ENCODE measurements at places on chromosomes 1 and 21.

- peak; percentile 41 for DNase-seq
These were observed 2.9 kb downstream of the GFI1 start for GRCh38 chr1:92483610-92484471.

DNA sequence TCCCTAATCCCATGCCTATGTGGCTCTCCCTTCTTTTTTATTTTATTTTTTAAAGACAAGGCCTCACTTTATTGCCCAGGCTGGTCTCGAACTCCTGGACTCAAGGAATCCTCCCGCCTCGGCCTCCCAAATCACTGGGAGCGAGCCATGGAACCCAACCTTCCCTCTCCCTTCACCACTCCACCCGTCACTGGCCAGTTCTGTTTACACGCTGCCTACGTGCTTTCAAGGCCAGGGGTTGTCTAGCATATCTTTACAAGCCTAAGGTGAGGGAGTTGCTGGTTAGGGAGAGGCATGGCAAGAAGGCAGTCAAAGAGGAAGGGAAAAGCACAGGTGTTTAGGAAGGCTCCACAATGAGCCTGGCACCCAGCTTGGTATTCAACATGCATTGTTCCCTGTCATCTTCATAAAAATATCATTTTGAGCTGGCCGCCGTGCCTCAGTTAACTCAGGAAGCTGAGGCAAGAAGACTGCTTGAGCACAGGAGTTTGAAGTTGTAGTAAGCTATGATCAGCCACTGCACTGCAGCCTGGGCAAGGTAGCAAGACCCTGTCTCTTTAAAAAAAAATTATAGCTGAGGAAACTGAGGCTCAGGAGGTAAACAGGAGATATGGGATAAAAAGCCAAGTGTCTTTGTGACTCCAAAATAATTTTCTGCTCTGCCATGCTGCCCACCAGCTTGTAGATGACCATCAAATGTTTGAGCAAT, 1.1 kb downstream of the RHBDL2 start:
- no peak for DNase-seq

DNA sequence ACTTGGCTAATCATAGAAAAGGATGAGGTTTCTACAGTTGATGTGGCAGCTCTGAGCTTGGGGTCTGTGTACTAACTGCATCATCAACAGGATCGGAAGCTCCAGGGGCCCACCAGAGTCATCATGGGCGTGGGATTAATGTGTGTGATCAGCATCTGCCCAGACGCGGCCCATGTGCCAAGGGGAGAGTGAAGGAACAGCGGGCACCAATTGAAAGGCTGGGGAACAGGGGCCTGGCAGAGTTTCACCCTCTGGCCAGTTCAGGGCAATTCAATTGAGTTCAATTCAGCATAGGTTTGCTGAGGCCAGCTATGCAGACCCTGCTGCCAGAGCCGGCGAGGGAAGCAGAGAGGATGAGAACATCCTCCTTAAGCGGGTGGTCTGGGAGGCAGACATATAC, 260.0 kb upstream of the AJAP1 start:
- no peak for DNase-seq

DNA sequence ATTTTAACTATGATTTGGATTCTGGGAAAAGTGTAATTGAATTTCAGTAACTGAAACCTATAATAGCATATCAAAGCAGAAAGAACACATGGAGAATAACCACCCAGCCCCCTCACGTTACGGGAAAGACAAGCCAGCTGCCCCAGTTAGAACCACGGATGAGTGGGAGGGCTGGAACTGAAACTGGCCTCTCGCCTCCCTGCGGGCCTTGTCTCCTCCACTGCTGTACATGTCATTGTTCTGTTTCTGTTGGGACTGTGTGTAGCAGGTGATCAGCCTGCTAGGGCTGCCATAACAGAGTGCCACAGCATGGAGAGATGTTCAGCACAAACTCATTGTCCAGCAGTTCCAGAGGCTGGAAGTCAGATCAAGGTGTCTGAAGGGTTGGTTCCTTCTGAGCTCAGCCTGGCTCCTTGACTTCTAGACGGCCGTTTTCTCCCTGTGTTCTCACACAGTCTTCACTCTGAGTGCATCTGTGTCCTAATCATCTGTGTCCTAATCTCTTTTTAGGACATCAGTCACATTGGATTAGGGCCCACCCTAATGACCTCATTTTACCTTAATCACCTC, 52.4 kb downstream of the MAP3K21 start:
- no peak for DNase-seq

DNA sequence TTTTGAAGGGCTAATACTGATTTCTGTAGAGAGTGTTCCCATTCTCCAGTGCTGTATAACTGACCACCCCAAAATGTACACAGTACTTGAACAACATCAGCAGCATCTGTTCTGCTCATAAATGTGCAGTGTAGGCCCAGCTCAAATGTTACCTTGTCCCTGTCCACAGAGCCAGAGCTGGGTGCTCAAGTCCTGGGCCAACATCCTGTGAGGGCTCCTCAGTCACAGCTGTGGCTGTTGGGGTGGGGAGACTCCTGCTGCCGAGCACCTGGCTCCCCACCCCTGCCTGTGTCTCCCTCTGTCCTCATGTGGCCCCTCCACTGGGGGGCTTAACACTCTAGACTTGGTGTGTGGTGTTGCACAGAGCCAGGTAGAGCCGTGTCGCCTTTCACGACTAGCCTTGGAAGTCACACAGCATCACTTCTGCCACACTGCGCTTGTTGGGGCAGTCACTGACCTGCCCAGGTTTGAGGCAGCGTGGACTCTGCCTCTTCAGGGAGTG, 30.5 kb downstream of the DIP2A start:
- DNase-seq = no peak

DNA sequence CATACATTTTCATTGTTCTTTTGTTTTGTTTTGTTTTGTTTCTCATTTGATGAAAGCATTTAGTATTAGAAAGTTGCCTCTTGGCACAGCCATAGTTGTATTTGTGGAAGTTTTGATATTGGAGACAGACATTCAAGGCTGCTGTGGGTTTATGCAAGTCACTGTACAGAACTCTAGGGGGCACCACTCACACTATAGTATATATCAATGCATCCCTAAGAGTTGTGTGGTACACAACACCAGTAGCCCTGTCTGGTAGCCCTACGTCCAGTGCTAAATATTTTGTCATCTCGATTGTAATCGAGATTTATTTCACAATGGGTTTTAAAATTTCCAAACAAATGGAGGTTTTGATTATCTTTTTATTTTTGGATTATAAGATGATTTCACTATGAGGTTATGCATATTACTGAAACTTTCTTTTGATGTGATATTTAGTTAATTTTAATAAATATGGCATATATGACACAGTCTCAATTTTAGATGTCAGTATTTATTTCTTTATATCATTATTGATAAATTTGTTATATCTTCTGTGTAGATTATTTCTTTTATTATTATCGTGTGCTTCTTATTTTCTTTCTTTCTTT, 112.2 kb downstream of the NR5A2 start:
- DNase-seq = peak; percentile 60

DNA sequence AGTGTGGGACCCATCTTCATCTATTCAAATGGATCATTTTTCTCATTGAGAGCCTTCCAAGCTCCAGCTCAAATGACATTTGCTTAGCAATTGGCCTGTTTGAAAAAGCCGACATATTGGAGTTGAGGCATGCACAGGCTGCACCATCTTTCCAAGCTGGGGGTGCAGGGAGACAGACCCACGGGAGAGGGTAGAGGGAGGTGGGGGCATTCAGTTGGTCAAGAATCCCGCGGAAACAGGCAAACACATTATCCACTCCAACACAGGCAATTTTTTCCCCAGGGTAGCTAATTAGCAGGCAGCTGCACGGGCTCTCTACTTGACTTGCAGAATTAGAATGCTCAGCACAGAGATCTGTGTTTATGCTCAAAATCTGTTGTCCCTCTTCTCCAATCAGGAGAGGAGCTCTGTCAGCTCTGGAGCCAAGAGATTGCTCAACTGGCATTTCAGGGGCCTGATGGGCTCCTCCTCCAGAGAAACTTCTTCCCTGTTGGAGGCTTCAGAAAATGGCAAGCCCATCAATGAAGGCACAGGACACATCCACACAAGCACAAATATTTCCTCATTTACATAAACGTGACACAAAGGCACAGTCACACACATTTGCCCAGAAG, 267.8 kb downstream of the FOXD2 start:
- no peak for DNase-seq

GRCh38 chr1:23177438-23178380, 9.1 kb upstream of the LUZP1 start:
- DNase-seq = peak; percentile 40

DNA sequence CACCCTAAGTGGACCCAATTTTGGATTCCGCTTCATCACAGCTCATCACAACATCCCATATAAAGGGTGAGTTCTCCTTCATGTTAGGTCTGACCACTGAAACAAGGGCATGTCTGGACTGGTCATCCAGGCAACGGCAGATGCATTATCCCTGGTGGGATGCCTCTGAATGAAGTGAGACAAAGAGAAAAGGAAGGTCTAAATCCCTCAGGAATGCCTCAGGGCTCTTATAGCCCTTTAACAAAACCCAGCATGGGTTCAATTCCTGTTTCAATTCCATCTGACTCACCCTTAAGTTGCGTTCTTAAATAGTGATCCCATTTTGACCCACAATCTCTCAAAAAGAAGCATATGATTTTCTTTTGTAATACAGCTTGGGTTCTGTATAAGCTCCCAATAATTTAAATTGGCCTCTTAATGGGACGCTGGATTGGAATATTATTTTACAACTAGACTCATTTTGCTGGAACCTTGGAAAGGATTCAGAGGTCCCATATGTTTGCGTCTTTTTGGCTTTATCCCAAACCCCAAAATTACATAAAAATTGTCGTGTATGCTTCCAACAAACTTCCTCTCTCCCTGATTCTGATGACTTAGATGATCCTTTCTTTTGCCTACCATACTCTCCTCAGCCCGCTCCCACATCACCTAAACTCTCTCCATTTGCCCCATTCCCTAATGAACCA, 287.4 kb upstream of the ZP4 start:
- DNase-seq = no peak

DNA sequence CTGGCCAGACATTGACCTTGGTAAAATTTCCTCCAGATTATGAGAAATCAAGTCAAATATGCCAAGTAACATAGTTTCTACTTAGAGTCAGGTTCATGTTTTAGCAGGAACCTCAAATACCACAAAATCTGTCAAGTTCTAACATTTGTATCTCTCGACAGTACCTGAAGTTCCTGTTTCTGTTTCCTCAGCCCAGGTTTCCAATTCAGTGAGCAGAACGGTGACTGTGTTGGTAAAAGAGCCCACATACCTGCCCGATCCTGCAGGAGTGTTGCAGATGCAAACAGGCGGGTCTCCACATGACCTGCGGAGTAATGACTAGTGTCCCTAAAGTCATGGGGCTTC, 57.9 kb upstream of the LGALS8 start:
- peak; percentile 26 for DNase-seq

DNA sequence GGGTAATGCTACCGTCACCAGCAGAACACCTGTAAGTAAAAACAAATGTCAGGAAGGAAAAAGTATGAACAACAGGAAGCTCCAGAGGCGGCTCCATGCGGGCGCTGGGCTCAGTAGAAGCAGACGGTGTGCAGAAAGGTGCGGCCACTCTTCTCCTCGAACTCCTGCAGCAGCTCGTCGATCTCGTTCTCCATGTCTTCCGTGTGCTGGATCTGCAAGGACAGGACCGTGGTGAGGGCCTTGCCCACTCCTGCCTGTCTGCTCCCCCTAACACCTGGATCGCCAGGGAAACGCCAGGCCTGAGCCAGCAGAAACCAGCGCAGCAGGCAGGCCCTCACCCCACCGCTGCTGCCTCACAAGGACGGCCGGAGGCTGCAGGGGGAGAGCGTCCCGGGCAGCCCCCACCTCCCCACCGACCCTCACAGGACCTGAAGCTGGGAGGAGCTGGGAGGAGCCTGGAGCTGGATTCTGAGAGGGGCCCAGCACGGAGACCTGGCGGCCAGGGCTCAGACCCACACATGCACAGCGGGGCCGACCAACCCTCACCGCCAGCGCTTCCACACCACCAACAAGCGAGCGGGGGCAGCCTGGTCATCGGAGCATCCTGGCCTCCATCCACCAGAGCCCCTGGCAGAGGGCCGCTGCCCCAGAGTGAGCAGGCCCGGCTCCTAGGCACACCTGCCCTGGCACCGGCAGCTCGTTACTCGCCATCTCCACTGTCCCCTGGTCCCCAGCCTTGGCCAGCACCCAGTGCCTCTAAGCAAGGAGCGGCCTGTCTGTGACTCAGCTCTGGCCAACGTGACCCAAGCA, 1.7 kb upstream of the TMEM240 start:
- DNase-seq = no peak

DNA sequence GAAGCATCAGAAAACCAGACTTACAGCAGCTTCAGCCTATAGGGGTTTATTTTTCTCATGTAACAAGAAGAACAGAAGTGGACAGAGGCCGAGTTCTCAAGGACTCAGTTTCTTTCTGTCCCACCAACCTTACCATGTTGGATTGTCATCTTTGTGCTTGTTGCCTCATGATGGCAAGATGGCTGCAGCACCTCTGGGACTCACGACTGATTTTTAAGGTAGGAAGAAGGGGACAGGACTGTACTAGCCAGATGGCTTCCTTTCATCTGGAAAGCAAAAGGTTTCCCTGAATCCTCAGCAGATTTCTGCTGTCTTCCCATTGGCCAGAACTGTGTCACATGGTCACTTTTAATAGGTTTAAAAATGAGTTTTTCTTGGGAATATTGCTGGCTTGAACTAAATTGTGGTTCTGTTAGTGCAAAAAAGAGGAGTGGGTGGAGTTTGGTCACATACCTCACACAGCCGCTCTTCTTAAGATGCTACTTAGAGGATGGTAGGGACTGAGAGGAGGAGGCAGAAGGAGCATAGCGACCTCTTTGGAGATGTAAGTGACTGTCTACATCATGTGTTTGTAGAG, 48.1 kb upstream of the ENAH start:
- DNase-seq = no peak

- DNase-seq = no peak
These were observed 72.1 kb downstream of the SH3BGR start for GRCh38 chr21:39523915-39524314.

All from CD4-positive, alpha-beta T cell treated with Interleukin-2 at 100 ng/mL for 4 hours (primary cell).